ENCODE measurements at places on chromosomes 1 and 21.

- DNase-seq: no peak
Measured at GRCh38 chr1:195954848-195955247, 653.4 kb downstream of the KCNT2 start.

DNA sequence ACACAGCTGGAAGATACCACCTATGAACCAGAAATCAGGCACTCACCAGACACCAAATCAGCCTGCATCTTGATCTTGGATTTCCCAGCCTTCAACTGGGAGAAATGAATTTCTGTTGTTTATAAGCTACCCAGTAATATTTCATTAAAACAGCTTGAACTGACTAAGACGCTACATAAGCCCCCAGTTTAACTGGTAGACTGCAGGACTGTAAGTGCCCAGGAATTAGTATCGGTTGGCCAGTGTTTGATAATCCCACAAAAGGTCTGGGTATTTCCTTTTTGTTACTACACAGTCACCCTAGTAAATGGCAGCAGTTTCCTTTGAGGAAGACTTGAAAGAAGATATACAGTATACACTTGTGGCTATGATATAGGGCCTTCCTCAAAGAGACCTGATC lies 7.3 kb upstream of the SLC35D1 start:
- no peak for DNase-seq

- no peak for DNase-seq
Measured at GRCh38 chr1:180722586-180722985, 90.8 kb downstream of the XPR1 start.

- DNase-seq: no peak
Measured at GRCh38 chr1:95614197-95614596, 380.2 kb downstream of the RWDD3 start.

- no peak for DNase-seq
Measured at GRCh38 chr21:28018741-28019669, 973.7 kb downstream of the LTN1 start.

DNA sequence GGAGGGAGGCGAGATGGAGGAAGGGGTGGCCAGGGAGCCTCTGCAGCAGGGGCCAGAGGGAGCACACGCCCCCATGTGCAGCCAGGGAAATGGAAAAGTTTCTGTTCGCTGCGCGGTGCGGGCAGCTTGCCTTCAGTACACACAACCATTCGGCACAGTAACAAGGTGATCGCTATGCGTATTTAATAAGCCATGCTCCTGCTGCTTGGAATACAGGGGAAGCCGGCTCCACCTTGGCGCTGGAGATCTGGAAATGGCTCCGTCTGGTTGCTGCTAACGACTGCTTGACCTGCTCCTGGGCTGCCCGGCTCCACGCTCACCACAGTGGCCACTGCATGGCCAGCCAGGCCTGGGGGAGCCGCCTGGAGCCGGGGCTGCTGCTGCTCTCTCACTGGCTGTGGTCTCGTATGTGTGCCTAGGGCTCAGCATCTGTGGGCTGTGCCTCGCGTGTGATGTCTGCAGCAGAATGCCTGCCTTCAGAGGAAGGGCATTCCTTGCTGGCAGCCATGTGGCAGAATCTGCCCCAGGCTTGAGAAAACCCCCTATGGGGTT lies 86.4 kb upstream of the ACTL8 start:
- DNase-seq: no peak

GRCh38 chr1:237851210-237851845 lies 39.4 kb downstream of the ZP4 start:
- no peak for DNase-seq

GRCh38 chr1:179095924-179096323 lies 14.1 kb downstream of the TOR3A start:
- no peak for DNase-seq
